ENCODE measurements at places on chromosomes 7 and 10.
A peak's percentile ranks its signal among the peaks of the same experiment; 100 is the strongest.

DNA sequence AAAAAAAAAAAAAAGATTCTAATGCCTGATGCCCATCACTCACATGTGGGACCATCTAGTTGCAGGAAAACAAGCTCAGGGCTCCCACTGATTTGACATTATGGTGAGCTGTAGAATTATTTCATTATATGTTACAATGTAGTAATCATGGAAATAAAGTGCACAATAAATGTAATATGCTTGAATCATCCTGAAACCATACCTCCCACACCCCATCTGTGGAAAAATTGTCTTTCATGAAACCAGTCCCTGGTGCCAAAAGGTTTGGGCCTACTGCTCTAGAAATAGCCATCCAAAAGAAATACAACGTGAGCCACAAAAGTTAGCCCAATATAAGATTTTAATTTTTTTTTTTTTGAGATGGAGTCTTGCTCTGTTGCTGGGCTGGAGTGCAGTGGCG is 265.1 kb downstream of the PRPF18 start:
- DNase-seq = peak; percentile 28

- peak; percentile 100 for DNase-seq
These were observed 30.8 kb upstream of the AP5Z1 start for GRCh38 chr7:4744391-4745264.

- no peak for DNase-seq
These were observed 89.9 kb upstream of the PPP1R3A start for GRCh38 chr7:114008696-114009095.

- no peak for DNase-seq
These were observed 136.5 kb downstream of the CNNM2 start for GRCh38 chr10:103054621-103055020.

DNA sequence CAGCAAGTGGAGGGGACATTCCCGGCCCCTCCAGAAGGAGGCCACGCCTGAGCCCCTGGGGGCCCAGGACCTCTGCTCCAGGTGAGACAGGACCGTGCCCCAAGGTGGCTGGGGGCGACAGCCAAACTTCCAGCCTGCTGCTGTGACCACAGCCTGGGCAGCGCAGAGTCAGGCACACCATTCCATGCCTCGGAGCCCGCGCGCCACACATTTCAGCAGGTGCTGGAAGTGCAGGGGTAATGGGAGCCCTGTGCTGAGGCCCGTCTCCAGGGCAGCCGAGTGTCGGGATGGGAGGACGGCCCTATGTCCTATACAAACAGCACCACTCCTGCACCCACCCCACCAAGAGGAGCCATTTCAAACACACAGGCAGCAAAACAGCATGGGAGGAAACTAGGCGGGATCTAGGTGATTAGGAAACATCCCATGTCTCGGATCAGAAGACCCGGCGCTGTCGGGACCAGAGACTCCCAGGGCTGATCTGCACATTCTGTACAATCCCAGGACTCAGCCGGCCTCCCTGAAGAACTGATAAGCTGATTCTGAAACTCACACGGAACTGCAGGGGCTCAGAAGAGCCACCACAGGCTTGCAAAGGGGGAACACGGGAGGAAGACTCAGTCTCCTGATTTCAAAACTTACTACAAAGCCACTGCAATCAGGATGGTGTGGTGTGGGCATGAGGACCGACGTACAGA is 272.3 kb downstream of the ELFN1 start:
- no peak for DNase-seq

DNA sequence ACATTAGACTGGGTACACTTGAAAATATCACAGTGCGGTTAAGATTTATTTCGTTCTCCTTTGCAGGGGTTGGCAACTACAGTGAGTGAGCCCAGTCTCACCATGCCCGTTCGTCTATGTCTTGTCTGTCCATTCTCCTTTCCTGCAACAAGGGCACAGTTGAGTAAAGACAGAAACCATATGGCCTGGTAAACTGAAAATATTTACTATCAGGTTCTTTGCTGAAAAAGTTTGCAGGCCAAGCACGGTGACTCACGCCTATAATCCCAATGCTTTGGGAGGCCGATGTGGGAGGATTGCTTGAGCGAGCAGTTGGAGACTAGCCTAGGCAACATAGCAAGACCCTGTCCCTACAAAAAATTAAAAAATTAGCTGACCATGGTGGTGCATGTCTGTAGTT is 11.4 kb upstream of the KCTD7 start:
- DNase-seq = no peak

GRCh38 chr10:11707624-11708350 is 34.4 kb upstream of the ECHDC3 start:
- DNase-seq = no peak

DNA sequence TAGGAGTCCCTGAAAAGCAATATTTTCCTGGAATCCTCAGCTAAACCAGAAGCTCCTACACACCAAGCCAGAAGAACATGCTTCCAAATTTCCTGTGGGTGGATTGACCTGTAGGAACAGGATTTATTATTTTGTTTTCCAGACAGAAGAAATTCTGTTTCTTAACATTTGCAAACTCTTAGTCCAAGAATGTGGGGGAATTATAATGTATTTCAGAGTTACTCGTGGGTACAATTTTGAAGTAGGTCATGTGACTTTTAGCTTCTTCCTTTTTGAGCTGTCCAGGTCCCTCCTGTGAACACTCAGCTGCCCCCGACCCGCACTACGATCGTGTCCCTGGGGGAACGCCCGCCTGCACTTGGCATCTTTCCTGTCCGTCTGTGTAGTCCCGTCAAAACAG is 27.7 kb upstream of the VIPR2 start:
- no peak for DNase-seq

GRCh38 chr7:81605493-81605892 is 164.4 kb downstream of the HGF start:
- DNase-seq = no peak

DNA sequence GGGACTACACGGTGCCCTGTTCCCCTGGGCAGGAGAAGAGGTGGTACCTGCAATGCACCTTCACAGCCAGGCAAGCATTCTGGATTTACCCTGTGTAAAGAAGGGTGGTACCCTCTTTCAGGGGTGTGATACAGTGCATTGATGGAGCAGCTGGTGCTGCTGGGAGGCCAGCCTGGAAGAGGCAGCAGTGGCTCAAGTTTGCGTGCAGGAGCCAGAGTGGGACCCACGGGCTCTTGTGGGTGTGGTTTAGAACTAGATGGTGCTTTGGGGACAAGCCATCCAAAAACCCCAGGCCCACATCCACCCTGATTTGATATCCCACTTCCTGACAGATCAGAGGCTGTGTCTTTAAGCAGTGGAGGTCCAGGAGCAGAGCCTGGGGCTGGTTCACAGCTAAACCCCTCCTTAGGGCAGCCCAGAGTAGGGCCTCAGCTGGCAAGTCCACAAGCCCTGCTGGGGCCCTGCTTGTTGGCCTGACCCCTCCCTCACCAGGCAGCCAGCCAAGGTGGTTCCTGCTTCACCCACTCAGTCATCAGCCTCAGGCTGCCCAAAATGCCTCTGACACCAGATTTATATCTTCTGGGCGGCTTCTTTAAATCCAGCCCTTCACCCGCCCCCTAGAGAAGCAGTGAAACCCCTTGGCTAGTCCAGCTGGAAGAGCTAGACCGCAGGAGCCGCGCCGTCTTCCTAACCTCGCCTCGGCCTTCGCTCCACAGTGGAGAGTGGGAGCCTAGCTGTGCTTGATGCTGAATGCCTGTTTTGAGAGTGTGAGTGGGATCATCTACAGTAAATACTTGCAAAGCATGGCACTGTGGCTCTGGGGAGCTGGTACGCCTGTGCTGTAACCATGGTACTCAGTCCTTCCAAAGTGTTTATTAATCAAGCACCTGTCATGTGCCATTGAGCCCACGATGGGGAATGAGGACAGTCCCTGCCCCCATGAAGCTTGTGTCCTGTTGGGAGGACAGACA is 1.4 kb upstream of the ASIC3 start:
- DNase-seq = peak; percentile 74

GRCh38 chr7:109930049-109930448 is 1160.9 kb upstream of the LRRN3 start:
- no peak for DNase-seq

GRCh38 chr10:5968037-5968680 is 9.2 kb downstream of the IL15RA start:
- DNase-seq = no peak

DNA sequence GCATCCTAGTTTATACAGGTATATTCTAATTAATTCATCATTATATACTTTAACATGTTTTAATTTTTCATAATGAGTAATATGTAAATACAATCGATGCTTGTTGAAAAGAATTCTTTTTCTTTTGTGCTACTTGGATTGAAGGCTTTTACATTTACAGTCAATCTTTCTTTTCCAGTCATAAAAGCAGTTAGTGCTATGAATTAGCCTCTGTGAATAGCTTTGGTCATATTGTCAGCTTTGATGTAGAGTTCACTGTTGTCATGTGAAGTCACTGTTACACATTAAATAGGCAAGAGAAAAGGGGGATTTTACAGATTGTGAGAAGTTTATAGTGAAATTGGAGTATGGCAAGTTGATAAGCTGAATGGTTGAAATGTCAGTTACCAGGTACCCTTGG is 103.3 kb upstream of the FAM133B start:
- DNase-seq = no peak

DNA sequence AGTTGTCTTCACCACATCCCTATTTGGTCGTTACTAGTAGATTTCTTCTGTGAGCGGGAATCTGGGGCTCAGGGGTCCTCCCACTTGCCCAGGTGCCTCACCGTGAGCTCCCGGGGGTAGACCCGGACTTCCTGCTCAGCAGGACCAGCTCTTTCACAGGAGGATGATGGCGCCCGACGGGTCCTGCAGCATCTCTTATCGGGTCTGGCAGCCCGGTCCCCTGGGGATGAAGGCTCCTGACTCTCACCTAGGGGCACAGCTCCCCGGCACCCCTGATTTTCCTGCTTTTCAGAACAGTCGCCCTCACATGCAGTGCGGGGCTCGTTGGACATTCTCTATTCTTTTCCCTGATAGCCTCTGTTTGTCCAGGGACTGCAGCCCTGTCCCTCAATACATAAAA is 33.0 kb upstream of the SHH start:
- no peak for DNase-seq

DNA sequence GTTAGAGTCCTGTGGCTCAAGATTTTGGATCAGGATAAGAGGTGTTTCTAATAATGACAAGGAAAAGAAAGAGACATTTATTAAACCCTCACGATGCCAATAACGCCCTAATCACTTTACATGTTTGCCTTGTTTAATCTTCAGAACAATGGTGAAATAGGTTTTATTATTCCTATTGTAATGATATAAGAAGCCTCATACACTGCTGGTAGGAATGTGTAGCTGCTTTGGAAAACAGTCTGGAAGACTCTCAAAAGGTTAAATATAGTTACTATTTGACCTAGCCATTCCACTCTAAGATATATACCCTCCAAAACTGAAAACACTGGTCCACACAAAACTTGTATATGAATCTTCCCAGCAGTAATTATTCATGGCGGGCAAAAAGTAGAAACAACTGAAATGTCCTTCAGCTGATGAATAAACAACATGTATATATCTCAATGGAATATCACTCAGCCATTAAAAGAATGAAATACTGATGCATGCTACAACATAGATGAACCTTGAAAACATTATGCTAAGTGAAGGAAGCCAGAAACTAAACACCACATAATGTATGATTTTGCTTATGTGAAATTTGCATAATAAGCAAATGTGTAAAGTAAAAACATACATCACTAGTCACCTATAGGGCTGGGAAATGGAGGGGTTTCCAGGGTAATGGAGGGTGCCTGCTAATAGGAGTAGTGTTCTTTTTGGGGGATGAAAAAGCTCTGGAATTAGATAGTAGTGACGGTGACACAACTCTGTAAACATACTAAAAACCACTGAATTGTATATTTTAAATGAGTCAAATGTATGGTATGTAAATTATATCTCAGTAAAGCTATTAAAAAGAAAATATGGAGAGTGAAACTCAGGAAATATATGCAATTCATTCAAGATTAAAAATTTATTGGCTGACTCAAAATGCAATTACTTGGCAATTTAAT is 76.9 kb upstream of the ANK3 start:
- DNase-seq = peak; percentile 57

- no peak for DNase-seq
These were observed 60.3 kb downstream of the PLXDC2 start for GRCh38 chr10:19876570-19876969.

GRCh38 chr7:74258639-74259038 is 4.4 kb upstream of the RFC2 start:
- DNase-seq = no peak

- DNase-seq = no peak
These were observed 228.1 kb upstream of the PFKP start for GRCh38 chr10:2839081-2839725.

DNA sequence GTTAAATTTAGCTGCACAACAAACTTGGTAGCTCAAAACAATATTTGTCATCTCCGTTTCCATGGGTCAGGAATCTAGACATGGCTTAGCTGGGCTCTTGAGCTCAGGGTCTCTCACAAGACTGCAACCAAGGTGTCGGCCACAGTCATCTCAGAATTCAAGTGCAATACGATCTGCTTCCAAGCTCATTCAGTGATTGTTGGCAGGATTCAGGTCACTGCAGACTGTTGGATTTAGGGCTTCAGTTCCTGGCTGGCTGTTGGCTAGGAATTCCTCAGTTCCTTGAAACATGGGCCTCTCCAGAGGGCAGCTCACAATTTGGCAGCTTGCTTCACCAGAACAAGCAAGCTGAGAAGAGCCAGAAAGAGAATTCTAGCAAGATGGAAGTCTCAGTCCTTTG is 17.5 kb upstream of the CHST3 start:
- no peak for DNase-seq

GRCh38 chr7:80488851-80489370 is 23.0 kb downstream of the GNAT3 start:
- DNase-seq = no peak

GRCh38 chr7:138449580-138449979 is 10.5 kb upstream of the TRIM24 start:
- no peak for DNase-seq

DNA sequence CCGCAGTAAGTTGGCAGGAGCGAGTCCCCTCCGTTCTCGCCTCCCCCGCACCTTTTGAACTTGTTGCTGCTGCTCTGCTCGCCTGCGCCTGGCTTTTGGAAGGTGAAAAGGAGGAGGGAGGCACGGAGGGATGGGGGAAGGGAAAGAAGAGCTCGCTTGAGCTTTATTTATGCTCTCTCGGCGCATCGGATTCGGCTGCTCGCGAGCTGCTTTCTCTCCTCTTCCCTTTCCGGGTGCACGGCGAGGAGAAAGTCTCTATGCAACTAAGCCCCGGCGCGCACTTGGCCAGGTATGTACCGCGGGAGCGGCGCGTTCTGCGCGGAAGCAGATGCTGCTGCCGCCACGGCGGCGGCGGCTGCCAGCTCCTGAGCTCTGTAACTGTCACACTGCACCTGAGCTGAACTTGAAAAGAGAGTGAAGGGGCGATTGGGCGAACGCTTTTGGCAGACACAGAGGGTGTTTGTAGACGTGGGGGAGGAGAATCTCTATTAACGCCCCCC is 551 bp downstream of the KCND2 start:
- DNase-seq = peak; percentile 28

DNA sequence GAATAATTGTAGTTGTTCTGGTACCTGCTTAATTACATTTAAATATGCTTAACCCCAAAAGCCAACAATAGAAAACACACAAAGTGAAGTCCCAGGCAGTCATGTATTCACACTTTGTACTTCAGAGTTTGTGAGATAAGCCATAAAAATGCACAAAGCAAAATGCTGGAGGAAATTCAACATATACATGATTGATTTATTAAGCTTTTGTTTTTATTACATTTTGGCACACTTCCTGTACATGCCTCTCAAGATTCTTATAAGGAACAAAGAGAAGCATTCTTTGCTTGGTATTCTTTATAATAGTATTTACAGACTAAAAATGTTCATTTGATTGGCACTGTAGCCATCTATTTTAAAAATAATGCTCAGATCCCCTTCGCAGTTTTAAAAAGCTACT is 107.7 kb upstream of the ANK3 start:
- peak; percentile 53 for DNase-seq
